ENCODE measurements at places on chromosomes 13 and 19. TPM values are rescaled to one million over a fixed set of nuclear protein-coding genes. Genes with fewer than 3 reads are reported as not detected.

DNA sequence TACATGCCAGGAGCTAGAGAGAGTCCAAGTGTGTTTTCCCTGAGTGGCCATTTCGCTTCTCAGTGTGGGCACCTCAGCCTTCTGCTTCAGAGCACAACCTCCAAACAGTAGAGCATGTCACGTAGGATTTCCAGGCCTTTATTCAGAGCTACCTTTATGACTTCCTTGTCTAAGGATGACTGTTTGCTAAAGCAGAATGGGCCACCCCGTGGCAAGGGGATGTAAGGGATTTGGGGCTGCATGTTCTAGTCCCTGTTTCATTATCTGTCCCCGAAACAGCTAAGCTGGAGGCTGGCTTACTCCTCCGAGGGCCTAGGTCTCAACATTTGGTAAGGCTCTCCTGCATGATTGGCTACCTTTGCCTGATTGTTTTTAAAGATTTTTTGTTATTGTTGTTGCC is 6.0 kb downstream of the RNASEH2B start:
- peak; percentile 62 for DNase-seq

- no peak for DNase-seq
These were observed 216 bp downstream of the SUGP2 start for GRCh38 chr19:19033176-19033425.

- DNase-seq = no peak
These were observed 12.8 kb downstream of the IGSF23 start for GRCh38 chr19:44626048-44626624.

PRMT1 gene
- total RNA-seq = 384 TPM

RASGRP4 gene
- 5.6 TPM for total RNA-seq

- DNase-seq = no peak
These were observed 12.6 kb downstream of the ZNF888 start for GRCh38 chr19:52910648-52911047.

DNA sequence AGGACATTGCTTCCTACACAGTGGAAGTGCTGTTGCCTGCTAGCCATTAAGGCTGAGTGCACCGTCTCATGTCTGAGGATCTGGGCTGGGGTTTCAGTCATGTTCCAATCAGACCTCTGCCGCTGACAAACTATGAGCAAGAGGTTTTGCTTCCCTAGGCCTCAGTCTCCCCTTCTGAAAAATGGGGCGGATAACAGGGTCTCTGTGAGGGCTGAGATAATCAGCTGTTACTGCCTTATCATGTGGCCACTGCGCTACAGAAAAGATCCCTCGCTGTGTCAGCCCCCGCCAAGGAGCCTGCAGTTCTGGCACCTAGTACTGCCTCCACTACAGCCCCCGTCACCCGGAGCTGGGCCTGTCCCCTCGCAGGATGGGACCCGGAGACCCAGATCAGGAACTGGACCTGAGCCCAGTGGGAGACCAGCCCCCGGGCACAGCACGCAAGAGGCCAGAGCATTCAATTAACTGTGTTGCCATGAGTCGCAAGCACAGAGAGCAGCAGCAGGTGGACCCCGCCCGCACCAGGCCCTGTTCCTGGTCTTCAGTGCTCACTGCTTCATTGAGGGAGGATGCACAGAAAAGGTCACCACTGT is 3.0 kb upstream of the PNKP start:
- no peak for DNase-seq

ZNF177 gene
- total RNA-seq = 0.94 TPM

DNA sequence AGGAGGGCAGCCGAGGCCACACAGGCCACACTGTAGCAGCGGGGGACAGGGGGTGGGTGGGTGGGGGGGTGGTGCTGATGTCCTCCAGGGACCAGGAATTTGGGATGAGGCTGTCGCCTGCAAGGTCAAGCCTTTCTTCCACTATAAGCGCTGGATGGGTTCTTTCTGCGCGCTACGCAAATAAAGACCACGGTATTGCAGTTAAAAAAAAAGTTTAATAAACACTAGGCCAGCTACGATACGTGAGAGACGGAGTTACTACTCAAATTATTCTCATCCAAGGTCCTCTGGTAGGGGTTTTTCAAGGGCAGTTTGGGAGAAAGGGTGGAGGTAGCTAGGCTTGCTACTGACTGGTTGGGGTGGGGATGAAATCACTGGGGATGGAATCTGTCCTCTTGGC is 508 bp upstream of the ZNF44 start:
- DNase-seq = no peak

- no peak for DNase-seq
These were observed 6.4 kb downstream of the KANK3 start for GRCh38 chr19:8336660-8337059.

LNX2 gene
- total RNA-seq = 4.7 TPM

DNA sequence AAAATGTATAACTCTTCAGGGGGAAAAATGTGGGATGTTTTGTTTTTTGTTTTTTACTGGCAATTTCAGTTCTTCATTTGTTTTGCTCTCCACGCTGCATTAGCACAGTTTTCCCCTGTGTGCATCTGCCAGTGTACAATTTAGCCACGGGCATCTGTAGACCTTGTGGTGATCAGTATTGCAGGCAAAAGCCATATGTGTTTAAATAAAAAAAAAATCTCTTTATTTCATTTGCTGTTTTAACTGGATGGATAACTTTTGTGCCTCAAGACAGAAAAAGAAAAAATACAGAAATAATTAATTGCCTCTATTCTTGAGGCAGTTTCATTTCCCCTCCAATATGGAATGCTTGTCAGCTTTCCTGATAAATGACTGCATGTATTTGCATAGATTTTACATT is 7.9 kb upstream of the MAB21L1 start:
- DNase-seq = no peak

GRCh38 chr13:52020191-52020590 is 4.3 kb upstream of the UTP14C start:
- no peak for DNase-seq

DNA sequence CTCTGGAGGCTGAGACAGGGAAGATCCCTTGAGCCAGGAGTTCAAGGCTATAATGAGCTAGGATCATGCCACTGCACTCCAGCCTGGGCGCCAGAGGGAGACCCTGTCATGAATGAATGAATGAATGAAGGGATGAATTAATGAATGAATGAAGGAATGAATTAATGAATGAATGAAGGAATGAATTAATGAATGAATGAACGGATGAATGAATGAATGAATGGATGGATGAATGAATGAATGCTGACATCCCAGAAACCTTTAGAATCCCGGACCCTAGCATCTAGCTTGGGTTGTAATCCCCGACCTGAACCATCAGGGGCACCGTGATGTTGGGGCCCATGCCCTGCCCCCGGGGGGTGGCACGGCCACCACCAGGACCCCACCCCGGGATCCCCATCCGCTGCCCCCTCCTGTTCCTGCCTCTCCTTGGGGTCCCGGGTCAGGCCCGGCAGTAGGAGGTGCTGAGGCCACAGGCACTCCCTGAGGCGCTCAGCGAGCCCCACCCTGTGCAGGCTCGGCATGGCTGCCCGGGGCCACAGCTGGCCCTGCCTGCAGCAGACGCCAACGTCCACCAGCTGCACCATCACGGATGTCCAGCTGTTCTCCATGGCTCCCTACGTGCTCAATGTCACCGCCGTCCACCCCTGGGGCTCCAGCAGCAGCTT is 3.4 kb downstream of the EBI3 start:
- DNase-seq = no peak

COX7A1 gene
- not detected for total RNA-seq

DNA sequence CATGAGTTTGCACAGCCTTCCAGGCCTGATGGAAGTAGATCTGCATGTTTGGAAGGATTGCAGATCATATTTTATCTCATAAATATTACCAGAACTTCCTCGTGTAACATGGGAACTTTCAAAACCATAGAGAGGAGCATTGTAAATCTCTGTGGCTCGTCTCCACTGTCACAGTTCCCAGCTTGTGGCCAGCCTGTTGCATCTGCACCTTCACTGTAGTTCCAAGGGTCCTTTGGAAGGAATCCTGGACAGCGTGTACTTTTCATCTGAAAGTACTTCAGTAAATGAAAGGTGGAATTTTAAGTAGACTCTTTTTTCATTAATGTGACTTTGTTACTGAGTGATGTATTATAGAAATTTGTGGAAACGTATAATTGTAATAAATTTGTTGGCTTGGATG is 105.4 kb downstream of the ATP11A start:
- DNase-seq = no peak

- no peak for DNase-seq
These were observed 41.6 kb downstream of the RFX2 start for GRCh38 chr19:6068711-6069110.

DNA sequence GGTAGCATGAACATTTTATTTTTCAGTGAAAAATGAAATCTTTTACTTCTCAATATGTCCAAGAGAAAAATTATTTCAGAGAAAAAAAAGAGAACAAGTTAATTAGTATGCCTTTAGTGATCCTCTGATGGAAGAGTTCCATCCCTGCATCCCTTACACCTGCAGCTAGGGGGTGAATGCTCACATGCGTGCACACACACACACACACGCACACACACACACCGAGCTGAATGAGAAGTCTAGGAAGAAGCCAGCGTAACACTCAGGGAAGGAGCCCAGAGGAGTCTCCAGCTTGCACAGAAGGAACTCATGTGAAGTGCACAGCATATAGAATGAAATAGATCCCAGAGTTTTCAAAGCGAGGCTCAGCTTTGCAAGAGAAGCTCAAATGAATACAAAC is 510.5 kb downstream of the IRS2 start:
- DNase-seq = no peak

Data from activated CD4-positive, alpha-beta T cell treated with anti-CD3 and anti-CD28 coated beads for 36 hours (primary cell).